Cardiac ventricle fibroblast (primary cell): ENCODE measurements at places on chromosomes 6 and 20. TPM values are rescaled to one million over a fixed set of nuclear protein-coding genes. Genes with fewer than 3 reads are reported as not detected.

ARFGEF3 gene
- total RNA-seq, result 0.05 and 0.06 TPM in 2 replicates

HCK gene
- total RNA-seq, result not detected in 2 replicates

ERVFRD-1 gene
- total RNA-seq, result not detected in 2 replicates

ATP6V1G2 gene
- 0.25 and 2.1 TPM in 2 replicates for total RNA-seq

RAD21L1 gene
- total RNA-seq, result not detected in 2 replicates

FOXS1 gene
- 0.31 TPM in 1 of 2 replicates, not detected in the other for total RNA-seq

XKR7 gene
- total RNA-seq, result not detected in 2 replicates

SNAI1 gene
- total RNA-seq, result 3.7 and 5.1 TPM in 2 replicates

ITPA gene
- total RNA-seq, result 39.3 and 43.7 TPM in 2 replicates

ADTRP gene
- total RNA-seq, result not detected in 2 replicates

ZNF165 gene
- total RNA-seq, result 0.05 and 0.31 TPM in 2 replicates

GPSM3 gene
- total RNA-seq, result 1.6 and 1.9 TPM in 2 replicates

NKX2-4 gene
- total RNA-seq, result not detected in 2 replicates

MKKS gene
- 10.0 and 13.5 TPM in 2 replicates for total RNA-seq

TMEM244 gene
- total RNA-seq, result not detected in 2 replicates

C6orf118 gene
- total RNA-seq, result 0.05 TPM in 1 of 2 replicates, not detected in the other

PDYN gene
- not detected in 2 replicates for total RNA-seq

RRBP1 gene
- total RNA-seq, result 221 and 232 TPM in 2 replicates

IRF4 gene
- total RNA-seq, result not detected in 2 replicates

PXDC1 gene
- 61.0 and 67.8 TPM in 2 replicates for total RNA-seq

MDFI gene
- 2.9 and 3.1 TPM in 2 replicates for total RNA-seq

KHDC1L gene
- not detected in 2 replicates for total RNA-seq

HSD17B8 gene
- 2.2 and 6.6 TPM in 2 replicates for total RNA-seq

TBXT gene
- total RNA-seq, result not detected in 2 replicates
